CD4-positive, alpha-beta T cell treated with Interleukin-6 at 100 ng/mL for 8 hours (primary cell): ENCODE measurements at places on chromosomes 2 and 18.

DNA sequence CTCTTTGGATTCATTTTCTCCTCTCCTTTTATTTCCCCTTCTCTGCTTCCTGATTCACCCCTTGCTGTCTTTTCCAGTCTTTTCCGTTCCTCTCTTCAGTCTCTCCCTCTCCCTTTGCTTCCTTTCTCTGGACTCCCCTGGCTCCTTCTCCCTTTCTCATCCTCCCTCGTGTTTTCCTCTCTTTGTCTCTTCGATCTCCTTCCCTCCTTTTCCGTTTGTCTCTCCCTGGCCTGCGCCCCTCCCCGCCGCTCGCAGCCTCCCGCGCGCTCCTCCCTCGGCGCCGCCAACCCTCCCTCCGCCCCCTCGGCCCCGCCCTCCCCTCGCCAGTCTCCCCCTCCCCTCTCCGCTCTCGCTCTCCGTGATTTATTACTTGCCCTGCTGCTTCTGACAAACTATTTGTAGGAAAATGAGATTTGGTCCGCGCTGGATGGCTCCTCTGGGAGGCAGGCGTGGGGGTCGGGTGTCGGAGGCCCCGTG, 46.0 kb upstream of the PAX8 start:
- DNase-seq = peak; percentile 32

DNA sequence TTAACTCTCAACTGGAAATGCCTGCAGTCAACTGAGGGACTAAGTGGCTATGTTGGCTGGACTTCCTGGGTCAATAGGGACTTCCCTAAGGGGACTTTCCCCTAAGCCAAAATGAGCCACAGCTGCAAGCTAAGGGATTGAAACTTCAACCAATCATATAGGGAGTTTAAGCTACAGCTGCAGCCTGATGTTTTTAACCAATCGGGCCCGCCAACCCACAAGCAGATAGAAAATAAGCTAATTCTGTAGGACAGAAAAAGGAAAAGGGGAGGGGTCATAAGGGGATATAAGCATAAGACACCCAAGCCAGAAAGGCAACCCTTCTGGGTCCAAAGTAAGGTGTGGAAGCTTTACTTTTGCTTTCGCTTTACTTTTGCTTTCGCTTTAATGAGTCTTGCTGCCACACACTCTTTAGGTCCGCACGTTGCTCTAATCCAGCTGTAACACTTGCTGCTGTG, 927.5 kb downstream of the ERBB4 start:
- peak; percentile 24 for DNase-seq

GRCh38 chr2:135850892-135851668, 14.1 kb upstream of the LCT start:
- DNase-seq = no peak

DNA sequence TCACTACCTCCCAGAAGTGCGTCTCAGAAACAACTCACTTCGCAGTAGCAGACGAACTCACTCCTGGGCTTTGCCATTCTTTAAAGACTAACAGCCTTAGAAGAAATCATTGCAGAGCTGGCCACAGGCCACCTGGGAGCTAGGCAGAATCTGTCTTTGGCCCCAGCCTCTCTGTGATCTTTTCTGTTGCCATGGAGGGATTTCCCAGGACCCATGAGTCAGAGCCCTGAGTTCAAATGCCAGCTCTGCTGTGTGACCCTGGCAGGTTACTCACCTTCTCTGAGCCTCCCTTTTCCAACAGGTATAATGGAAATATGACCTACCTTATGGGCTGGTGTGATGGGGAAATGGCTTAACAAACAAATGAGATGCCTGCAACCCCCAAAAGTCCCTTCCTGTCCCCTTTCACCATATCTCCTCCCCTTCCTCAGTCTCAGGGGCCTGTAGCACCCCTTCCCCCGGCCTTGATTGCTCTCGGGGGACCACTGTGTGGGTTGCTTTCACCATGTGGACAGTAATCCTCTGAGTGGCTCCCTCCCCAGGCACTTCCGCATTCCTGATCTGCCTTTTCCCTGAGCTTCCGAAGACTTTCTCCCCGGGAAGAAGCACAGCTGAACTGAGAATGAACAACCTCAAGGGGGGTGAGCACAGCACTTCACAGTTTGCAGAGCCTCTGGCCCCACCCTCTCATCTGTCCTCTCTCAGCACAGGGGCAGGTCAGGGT, 34.0 kb upstream of the SLC66A3 start:
- DNase-seq = no peak

GRCh38 chr18:3156325-3156640, 63.5 kb downstream of the MYOM1 start:
- no peak for DNase-seq

GRCh38 chr2:207107131-207107530, 58.6 kb downstream of the KLF7 start:
- DNase-seq = no peak

- no peak for DNase-seq
Observed at GRCh38 chr2:203451689-203452088, 83.4 kb downstream of the RAPH1 start.

DNA sequence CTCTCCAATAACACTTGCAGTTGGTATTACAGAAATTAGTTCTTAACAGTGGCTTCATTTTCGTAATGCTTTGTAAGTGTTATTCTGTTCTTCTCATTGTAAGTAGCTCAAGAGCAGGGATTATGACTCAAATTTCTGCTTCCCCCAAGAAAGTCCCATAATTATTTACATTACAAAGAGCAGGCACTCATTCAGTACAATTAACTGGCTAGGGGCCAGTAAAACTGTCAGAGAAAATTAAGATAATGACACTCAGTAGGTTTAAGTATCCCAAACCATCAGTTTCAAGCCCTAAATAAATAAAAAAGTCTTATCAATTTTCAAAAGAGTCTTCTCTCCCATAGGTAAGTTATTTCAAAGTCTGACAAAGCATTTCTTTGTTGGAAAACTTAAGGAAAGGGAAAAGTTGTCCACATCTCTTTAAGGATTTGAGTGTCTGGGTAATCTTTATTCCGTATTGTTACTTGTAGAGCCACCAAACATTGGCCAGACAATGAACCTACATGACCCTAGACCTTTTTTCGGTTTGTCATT, 137.1 kb downstream of the ARHGAP28 start:
- DNase-seq = no peak

DNA sequence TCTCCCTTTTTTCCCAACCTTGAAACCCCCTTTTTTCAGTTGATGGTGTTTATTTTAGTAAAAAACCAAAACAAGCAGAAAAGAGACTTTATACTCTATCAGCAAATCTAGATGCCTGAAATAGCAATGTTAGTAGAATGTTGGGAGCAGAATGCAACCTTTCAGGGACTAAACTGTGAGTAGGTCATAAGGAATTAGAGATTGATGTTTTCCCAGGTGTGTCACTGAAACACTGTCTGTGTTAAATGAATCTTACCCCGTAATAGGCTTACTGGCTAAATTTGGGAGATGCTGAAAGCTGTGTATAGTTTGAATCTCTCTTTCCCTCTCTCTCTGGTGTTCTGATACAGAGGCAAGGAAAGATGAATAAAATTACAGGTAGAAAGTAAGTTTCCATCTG, 43.8 kb downstream of the AGFG1 start:
- DNase-seq = no peak

GRCh38 chr2:207231967-207232366, 66.2 kb upstream of the KLF7 start:
- no peak for DNase-seq

GRCh38 chr2:217856159-217856558, 146.6 kb downstream of the TNS1 start:
- no peak for DNase-seq

DNA sequence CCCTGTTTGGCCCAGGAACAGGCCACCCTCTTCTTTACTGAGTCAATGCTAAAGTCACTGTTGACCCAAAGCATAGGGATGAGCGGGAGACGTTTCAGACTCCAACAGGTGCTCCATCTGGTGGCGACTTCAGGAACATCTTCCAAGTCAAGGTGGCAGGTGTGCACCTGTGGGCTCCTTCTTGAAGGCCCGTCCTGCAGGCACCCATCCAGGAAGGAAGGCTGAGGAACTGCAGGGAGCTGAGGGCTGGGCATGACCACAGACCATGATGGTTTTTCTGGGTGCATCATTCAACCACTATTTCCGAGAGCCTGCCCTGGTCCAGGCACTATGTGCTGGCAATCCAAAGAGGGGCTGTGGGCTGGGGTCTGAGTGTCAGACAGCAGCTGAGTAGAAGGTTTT, 142.8 kb downstream of the NDUFA10 start:
- peak; percentile 51 for DNase-seq

- DNase-seq = no peak
Observed at GRCh38 chr2:145652571-145653545, 1132.9 kb upstream of the ZEB2 start.

DNA sequence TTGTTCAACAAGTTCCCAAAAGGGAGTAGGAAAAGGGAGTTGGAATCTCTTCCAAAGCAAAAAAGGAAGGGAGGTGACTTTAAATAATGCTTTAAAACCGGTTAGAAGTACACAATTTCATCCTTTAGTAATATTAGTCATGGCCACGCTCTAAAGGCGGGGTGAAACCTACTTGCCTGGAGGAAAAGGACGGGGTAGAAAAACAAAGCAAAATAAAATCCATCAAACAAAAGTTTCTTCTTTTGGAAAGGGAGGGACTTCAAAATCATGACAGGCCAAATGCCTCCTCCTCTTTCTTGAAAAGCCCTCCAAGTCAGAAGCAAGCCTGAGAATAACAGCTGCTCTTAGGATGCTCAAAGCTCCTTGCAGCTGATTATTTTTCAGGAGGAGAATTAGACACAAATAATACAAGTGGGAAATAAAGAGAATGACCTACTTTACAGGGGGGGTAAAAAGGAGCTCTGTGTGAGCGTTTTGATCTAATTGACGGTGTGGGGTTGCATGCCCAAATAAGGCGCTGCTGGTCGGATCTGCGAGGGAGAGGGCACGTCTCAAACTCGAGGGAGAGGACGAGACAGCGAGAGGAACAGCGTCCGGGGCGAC, 1.8 kb upstream of the NPAS2 start:
- DNase-seq = no peak

GRCh38 chr2:133142087-133142486, 426.2 kb downstream of the NCKAP5 start:
- no peak for DNase-seq

GRCh38 chr2:193469251-193469650, 1274.5 kb upstream of the TMEFF2 start:
- DNase-seq = no peak

- no peak for DNase-seq
Observed at GRCh38 chr2:101120124-101120996, 30.8 kb downstream of the TBC1D8 start.

DNA sequence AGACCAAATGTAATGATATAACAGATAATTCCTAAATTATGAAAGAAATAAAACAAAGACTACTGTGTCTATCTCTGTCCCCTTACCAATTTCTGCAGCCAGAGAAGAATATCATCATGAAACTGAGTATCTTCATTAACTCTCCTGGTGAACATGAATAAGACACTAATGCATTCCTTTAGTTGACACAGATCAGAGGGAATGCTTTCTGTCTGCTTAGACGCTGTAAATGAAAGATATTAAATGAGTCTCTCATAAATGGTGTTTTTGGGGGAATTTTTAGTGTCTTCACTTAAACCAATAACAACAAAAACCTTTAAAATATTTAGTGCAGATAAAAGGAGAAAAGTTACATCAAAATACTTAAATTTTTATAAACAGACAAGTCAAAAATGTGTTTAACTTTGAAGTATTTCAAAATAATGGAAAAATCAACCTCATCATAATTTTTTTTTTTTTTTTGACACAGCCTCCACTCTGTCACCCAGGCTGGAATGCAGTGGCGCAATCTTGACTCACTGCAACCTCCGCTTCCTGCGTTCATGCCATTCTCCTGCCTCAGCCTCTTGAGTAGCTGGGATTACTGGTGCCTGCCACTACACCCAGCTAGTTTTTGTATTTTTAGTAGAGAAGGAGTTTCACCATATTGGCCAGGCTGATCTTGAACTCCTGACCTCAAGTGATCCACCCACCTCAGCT, 16.0 kb downstream of the EPG5 start:
- DNase-seq = no peak
